ENCODE measurements at places on chromosomes 1 and 21.

- DNase-seq: no peak
Measured at GRCh38 chr1:9128166-9128519, 759 bp downstream of the GPR157 start.

DNA sequence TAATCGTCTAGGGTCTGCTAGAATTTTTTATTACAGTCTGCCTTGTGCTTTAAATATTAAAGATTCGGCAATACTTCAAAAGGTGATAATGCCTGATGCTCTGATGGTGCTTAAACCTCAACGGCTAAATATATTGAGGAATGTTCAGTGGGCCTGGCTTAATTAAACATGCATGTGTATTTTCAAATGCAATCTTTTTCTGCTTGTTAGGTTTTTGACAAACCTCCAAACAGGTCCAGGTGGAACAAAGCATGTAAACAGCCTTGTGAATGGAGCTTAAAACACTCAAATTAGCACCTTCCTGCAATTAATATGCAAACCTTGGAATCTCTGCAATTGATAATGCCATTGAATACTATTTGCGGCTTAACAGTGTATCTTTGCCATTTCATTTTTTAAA, 334.9 kb downstream of the BARHL2 start:
- no peak for DNase-seq

DNA sequence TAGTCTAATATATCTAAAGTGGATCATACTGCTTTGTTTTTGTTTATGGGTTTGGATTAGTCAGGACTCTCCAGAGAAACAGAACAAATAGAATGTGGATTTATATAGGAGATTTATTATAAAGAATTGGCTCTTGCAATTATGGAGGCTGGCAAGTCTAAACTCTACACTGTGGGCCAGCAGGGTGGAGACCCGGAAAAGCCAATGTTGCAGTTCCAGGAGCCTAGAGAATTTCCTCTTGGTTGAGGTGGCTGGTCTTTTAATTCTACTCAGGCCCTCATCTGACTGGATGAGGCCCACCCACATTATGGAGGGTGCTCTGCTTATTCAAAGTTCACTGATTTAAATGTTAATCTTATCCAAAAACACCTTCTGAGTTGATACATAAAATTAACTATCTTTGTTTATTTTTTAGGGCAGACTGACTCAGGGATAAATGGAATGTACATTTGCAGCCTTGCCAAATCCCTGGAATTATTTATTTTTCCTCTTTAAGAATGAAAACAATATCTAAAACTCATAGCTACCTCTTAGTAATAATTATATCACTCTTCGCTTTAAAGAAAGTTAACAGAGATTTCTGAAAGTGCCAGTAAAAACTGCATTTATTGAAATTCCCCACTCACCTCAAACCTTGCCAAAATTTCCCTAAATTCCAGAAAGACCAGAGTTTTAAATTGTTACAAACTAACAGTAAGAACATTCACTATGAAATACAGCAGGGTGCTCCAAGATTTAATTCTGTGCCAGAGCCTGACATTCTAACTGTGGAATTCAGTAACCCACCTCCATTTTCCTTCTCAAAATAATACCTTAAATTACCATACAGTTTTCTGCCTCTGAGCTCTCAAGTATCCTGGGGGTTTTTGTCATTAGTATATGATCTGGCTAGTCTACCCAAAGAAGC, 36.6 kb upstream of the SSX2IP start:
- DNase-seq: no peak

DNA sequence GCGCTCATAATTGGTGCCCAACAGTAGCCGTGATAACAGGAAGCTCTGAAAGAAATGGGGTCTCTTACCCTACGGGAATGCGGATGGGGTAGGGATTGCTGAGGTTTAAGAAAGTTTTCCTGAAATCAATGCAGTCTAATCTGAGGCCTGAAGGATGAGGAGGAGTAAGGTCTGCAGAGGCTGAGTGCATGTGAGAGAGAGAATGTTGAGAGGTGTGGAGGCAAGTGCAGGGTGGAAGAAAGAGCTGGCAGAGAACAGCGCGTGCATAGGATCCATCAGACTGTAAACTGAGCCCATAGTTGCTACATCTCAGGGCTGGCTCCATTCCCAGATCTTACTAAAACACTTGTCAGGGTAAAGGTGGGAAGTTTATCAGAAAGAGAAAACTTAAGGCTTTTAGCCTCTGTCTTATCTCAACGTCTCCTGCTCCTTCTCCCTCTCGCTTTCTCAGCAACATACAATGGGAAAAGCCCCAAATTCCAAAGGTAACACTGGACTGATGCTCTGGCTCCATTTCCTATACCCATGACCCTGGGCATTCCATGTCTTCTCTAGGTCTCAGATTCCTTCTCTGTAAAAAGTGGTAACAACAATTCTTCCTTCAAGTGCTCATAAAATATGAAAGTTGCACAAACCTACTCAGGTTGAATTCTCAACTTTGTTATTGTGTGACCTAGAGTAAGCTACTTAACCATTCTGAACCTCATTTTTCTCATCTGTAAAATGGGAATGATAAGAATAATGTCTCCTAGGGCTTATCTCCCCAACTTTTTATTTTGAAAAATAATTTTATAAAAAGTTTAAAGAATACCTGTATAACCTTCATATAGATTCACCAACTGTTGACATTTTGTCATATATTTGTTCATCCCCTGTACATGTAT, 75.2 kb downstream of the SH3GLB1 start:
- no peak for DNase-seq

GRCh38 chr21:25297117-25297516, 310.2 kb downstream of the MRPL39 start:
- DNase-seq: no peak

- DNase-seq: no peak
Measured at GRCh38 chr21:31173881-31174555, 135.7 kb upstream of the KRTAP19-8 start.

DNA sequence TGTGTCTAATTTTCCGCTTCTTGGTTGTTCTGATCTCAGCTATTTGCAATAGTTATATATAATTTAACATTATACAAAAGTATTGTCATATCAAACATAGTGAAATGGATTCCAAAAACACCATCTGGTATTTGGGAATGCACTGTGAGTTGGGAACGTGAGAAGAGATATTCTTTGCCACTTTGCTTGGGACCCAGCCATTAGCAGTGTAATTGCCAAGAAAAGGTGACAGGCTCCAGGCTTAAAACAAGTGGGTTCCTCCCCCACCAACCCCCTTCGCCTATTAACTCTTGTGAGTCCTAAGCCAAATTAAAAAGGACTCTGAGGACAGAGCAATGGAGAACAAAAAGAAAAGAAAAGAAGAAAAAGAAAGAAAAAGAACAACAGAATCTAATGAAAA, 186.7 kb upstream of the NFIA start:
- no peak for DNase-seq

- DNase-seq: no peak
Measured at GRCh38 chr1:201750934-201751333, 78.0 kb upstream of the IPO9 start.

GRCh38 chr1:119636491-119637089, 11.5 kb downstream of the ZNF697 start:
- DNase-seq: no peak

DNA sequence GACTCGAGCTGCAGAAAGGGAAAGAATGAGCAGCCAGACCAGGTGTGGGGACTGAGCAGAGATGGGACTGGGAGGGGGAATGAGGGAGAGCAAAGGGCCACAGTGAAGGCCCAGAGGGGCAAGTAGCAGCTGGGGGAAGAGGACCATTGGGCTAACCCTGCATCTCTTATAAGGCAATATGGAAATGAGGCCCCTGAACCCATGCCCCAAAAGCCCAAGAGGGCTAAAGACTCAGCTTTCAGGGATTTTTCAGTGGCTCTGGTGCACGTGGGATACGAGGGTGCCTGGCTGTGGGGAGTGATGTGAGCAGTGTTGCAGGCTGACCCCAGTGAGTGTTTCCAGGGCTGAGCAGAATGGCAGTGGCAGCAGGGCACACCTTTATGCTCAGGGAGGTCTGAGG, 496 bp upstream of the TNNI1 start:
- no peak for DNase-seq

GRCh38 chr1:89378001-89378400, 14.1 kb downstream of the GBP6 start:
- DNase-seq: no peak

DNA sequence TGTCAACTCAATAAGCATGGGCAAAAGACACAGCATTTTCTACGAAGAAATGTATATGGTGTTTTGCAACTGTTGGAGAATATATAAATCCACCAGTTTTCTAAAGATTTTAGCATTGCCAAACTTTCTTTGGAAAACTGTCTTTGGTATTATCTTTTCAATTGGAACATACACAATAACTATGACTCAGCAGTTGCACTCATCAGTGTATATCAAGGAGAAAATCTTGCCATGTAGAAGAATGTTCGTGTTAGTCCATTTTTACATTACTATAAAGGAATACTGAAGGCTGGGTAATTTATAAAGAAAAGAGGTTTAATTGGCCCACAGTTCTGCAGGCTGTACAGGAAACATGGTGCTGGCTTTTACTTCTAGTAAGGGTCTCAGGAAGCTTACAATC, 41.1 kb downstream of the PRKAA2 start:
- DNase-seq: no peak

- DNase-seq: no peak
Measured at GRCh38 chr1:23814016-23814415, 11.2 kb downstream of the HMGCL start.

- no peak for DNase-seq
Measured at GRCh38 chr1:11784993-11785769, 20.6 kb downstream of the MTHFR start.

DNA sequence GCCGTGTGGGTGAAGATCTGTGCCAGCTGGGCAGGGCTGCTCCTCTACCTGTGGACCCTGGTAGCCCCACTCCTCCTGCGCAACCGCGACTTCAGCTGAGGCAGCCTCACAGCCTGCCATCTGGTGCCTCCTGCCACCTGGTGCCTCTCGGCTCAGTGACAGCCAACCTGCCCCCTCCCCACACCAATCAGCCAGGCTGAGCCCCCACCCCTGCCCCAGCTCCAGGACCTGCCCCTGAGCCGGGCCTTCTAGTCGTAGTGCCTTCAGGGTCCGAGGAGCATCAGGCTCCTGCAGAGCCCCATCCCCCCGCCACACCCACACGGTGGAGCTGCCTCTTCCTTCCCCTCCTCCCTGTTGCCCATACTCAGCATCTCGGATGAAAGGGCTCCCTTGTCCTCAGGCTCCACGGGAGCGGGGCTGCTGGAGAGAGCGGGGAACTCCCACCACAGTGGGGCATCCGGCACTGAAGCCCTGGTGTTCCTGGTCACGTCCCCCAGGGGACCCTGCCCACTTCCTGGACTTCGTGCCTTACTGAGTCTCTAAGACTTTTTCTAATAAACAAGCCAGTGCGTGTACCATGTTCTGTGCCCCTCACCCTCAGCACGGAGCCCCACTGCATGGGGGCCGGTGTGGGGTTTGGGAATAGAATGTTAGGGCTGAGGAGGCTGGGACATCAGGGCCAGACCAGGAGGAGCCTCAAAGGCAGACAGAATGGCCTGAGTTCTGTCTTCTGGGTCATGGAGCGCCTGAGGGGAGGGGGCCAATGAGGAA, 21.3 kb downstream of the SERINC2 start:
- no peak for DNase-seq

- no peak for DNase-seq
Measured at GRCh38 chr1:220592714-220593113, 64.8 kb downstream of the MARK1 start.

- no peak for DNase-seq
Measured at GRCh38 chr1:19205403-19205802, 4.7 kb downstream of the UBR4 start.

DNA sequence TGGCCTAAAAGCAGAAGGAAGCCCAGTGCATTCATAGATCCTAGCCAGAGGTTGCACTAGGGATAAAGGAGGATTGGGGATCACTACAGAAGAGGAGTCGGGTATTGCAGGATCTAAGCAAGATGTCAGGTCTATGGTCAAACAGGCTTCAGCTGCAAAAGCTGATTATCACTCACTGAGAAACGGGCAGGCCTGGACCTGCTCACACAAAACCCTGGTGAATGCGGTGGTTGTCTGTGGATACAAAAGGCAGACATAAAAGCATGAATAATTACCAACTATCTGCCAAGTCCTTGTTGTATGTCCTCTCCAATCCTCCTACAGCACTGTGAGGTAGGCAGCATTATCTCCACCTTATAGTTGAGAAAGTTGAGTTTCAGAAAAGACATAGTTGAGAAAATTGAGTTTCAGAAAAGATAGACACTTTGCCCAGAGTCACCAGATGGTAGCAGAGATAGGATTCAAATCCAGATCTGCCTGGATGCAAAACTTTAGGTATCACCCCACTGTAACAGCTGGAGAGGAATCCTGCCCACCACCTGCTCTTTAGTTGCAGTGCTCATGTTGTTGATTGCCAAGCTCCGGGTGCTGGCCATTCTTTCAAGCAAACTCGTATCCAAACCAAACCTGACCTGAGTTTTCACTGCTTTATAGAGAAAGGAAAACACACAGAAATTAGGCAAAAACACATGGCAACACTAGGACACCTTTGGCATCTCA, 49.6 kb upstream of the HOOK1 start:
- DNase-seq: no peak

GRCh38 chr1:245363461-245364200, 208.8 kb downstream of the KIF26B start:
- no peak for DNase-seq

DNA sequence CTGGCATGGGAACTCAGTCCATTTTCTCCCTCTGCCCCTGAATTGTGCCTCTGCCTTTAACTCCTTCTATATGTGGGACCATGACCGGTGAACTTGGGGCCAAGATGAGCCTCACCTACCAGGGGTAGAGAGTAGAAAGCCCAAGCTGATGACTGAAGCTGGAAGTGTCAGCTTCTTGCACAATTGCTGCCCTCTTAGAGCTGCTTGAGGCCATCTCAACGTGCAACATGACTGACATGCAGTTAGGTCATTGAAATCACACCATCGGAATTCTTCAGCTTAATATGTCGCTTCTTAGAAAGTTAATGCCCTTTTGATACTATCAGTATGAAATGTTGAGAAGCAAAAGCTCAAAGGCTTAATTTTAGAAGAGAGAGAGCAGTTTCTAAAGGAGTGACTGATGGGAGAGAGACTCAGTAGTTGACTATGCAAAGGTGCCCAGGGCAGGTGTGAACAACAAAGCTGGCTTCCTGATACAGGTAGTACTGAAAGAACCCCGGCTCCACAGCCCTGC, 89.4 kb upstream of the UBE2U start:
- DNase-seq: no peak
